Naive thymus-derived CD4-positive, alpha-beta T cell (primary cell): ENCODE measurements at places on chromosomes 11 and 22.

DNA sequence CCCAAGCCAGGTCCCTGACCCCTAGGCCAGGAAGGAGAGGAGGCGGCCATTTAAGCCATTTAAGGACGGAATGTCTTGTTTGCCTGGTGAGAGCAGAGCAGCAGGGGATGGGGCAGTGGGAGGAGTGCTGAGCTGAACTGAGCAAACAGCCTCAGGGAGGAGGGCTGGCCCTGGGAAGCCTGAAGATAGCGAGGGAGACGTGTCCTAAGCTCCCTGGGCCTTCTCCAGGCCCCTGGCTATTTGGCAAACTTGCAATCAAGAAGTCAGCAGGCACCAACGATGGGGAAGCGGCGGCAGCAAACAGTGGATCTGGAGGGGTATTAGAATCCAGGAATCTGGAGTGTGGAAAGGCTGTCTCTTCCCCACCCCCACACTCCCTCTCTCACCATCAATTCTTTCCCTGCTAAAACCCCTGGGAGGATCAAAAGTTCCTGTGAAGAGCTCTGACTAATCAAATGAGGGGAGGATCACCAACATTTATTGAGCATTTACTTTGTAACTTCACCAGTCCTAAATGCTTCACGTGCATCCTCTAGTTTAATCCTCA is 8.8 kb downstream of the BCL9L start:
- DNase-seq = no peak

DNA sequence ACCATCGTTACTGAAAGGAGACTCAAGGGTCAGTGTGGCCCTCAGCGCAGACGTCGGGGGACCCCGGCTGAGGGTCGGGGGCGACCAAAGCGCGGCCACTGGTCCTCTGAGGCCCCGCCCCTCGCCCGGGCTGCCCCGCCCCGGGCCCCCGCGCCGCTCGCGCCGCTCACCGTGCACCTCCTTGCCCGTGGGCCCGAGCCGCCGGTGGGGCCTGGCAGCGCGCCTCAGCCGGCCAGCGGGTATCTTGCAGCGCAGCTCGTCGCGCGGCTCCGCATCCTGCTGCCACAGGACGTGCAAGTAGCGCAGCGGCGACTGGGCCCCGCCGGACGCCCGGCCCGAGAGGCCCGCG is 419 bp downstream of the ANKRD54 start:
- peak; percentile 76 for DNase-seq

DNA sequence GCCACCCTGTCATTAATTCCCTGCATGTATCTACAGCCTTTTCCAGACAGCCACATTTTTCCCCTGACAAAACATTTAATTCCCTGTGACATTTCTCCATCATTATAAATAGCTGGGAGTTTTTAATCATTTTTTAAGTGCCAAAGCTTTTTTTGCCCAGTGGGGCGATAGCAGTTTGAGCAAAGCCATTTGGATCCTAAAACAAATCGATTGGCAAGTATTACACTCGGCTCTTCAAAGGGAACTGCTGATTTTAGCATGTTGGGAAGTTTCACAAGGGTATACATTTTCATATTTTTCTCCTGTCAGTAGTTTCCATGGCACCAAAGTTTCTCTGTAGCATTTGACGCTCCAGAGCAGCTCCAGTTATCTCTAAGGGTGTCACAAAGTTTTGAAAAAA is 210.8 kb downstream of the HIPK3 start:
- DNase-seq = no peak

DNA sequence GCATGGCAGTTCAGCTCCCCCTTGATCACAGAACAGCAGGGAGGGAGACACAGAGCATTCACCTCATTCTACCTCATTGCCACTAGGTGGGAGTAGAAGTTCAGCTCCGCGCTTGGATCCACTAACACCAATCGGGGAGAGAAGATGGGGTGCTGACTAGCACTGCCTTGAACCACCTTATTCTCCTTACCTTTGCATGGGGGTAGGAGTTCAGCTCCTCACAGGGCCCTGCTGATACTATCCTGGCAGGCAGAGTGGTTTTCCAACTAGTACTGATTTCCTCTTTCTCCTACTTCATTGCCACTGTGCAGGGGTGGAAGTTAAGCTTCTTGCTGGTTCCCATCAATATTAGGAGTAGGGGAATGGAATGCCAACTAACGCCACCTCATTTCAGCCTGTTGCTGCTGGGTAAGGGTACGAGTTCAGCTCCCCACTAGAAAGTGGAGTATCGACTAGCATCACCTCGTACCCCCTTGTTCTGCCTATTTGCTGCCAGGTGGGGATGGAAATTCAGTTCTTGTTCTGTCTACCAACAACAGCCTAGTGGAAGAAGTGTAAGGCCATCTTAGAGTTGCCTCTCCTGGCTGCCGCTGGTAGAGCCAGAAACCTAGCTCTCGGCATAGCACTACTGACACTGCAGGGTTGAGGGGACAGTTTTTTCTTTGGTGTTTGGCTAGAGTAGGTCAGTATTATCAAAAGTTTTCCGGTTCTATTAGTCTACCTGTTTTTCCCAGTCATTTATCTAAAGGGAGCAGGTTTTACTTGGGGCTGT is 550.9 kb upstream of the CCDC90B start:
- no peak for DNase-seq

DNA sequence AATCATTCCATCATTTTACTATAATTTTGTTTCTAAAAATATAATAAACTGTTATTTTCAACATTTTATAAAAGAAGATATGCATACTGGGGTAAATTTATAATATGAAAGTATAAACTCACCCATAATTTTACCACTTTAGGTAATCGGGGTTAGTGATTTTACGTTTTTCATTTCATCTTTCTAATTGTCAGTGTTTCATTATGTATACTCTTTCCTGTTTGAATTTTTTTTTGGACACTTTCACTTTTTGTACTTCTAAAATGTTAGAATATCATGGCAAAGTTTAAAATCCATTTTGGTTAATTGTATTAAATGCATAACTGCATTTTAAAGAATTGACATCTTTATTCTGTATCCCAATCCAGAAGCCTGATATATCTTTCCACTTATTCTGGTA is 115.8 kb downstream of the METTL15 start:
- DNase-seq = no peak

GRCh38 chr11:65355013-65355775 is 643 bp downstream of the TIGD3 start:
- DNase-seq = peak; percentile 27

DNA sequence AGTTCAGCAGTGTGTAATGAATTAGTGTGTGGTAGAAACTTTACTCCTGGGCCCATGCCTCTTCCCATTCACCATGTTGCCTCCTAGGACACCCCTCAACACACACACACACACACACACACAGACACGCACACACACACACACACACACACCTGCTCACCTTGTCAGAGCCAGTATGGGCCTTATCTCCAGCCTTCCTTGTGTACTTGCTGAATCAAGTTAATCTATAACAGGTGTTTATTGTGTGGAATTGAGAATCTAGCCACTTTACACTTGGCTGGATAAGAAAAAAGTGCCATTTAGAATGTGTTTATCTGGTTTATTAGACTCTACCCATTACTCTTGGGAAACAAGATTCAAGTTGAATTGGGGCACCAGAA is 14.5 kb upstream of the ZDHHC13 start:
- no peak for DNase-seq

GRCh38 chr22:24181088-24181995 is at the start of gene SUSD2:
Gene SUSD2 (plus strand): TSS chr22:24181487. CDS start chr22:24181520, 33 bp downstream.
- DNase-seq = no peak

GRCh38 chr11:38460429-38460828 is 1862.4 kb upstream of the RAG2 start:
- no peak for DNase-seq

- DNase-seq = no peak
Observed at GRCh38 chr11:23540101-23540561, 679.9 kb upstream of the CCDC179 start.

GRCh38 chr22:39765046-39765445 is 128.5 kb downstream of the ENTHD1 start:
- no peak for DNase-seq

GRCh38 chr11:22203281-22203680 is 10.4 kb downstream of the ANO5 start:
- no peak for DNase-seq

DNA sequence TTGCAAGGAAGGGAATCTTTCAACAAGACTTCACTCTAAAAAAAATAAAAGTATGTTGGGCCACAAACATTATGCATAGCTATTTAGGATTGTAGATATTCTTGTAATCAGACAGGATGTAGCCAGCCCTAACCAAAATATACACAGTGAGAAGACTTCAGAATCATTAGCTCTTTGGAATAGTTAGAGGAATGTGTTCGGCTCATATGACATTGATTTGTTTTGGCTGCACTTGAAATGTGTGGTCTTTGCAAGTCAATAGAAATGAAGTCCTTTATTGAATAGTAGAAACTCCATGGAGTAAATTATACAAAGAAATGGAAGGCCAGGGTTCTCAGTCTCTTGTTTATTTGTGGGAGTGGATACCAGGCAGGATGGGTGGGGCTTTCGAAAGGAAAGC is 692.1 kb downstream of the NTM start:
- DNase-seq = no peak

- DNase-seq = no peak
Observed at GRCh38 chr11:55357560-55358184, 10.1 kb upstream of the OR4A15 start.

- DNase-seq = no peak
Observed at GRCh38 chr11:123301013-123301591, 106.1 kb upstream of the CLMP start.

DNA sequence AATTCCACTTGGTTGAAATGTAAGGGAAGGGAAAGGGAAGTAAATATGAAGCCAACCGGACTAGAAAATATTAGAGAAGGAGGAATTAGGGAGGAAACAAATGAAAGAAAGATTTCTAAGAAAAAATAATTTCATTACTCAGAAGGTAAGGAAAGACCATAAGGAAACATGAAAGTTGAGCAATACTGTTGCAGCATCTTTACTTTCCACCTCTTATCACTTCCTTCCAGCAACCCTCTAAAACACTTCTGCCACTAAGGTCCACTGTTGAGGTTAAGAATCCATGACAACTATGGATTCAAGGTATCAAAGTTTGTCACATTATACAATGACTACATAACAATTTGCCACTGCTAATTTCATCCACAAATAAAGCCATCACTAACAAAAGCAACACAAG is 308.6 kb downstream of the DLG2 start:
- no peak for DNase-seq

- DNase-seq = no peak
Observed at GRCh38 chr11:27208846-27209245, 154.2 kb downstream of the CCDC34 start.

GRCh38 chr11:101817581-101817980 is 97.2 kb upstream of the CEP126 start:
- no peak for DNase-seq

DNA sequence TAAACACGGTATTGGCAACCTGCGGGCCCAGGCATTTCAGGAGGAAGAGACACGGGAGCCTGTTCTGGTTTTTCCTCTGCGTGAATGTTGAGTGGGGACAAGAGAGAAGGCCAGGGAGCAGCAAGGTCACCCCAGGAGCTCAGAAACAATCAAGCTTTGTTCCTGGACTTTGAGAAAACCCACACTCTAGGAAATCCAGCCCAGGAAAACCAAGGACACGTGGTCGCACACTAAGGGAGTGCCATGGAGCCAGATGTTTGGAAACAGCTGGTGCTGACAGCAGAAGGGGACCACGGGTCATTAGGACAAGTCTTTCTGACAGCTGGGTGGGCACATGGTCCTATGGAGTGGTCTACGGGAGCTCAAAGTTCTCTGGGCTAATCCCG is 44.1 kb downstream of the MYH9 start:
- DNase-seq = no peak

DNA sequence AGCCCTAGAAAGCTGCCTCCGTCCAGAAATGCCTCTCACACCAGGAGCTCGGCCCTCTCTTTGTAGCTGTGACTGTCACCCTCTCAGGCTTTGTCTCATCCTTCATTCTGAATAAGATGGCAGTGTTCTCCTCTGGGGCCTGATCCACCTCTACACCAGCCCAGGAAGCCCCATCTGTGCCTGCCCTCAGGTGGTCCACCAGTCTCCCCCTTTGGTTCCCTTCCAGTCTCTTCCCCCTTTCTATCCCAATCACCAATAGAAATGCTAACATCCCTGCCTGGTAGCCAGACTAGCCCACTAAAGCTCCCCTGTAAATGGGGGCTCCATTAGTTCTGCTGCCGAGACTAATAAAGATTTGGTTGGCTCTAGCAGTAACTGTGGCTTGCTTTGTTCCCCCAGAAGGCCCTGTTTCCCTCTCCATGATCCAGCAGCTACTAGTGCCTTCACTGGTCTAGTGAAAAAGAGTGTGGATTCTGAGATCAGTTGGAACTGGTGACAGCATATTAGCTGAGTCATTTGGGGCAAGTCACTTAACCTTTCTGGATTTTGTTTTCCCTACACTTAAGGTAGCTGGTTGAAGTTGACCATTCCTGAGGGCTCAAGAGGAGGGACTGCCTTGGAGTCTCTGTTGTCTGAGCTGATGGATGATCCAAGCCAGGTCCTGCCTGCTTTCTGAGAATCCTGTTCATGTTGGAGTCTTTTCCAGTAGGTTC is 16.2 kb downstream of the PLEKHB1 start:
- DNase-seq = no peak

DNA sequence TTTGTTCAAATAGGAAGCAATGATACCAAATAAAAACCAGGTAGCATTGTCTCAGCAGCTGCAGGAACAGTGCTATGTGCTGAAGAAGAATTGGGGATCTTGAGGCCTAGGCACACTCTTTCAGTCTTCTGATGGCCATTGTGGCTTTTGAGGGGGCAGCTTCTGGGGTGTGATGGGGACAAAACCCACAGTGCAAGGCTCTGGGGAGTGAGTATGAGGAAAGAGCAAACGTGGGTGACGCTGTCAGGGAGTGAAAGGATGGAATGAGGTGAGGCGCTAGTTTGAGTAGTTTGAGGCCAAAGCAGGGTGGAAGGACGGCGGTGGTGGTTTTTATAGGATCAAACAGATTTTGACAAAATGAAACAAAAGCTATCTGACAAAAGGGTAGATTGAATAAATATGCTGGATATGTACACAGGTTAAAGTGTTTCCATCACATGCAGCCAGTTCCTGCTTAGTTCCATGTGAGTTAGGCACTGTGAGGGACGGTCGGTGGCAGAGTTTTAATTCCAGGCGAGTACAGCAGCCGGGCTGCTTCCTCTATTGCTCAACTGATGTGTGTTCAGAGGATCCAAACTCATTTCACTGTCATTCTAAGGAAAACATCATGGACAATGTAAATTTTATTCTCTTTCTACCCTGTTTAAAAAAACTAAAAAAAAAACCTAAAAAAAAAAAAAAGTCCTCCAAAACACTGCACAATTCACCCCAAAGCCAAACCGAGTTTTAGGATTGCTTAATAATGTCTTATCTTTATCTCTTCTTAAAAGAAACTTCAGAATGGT is 18.9 kb downstream of the ADAMTS15 start:
- DNase-seq = no peak

DNA sequence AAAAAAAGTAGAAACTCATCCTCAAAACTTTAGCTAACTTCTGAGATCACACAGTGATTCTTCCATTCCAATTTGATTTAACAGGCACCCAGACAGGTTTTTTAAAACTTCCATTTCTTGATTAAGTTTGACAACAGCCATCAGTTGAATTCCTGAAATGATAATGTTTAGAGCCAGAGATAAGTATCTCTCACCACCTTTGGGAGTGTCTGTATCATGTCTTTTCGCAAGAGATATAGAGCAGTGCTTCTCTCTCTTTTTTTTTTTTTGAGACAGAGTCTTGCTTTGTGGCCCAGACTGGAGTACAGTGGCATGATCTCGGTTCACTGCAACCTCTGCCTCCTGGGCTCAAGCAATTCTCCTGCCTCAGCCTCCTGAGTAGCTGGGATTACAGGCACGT is 41.7 kb upstream of the BMAL1 start:
- no peak for DNase-seq

- no peak for DNase-seq
Observed at GRCh38 chr11:67408437-67409200, 4.7 kb downstream of the TBC1D10C start.

GRCh38 chr11:131889760-131890581 is 519.6 kb downstream of the NTM start:
- no peak for DNase-seq

- no peak for DNase-seq
Observed at GRCh38 chr11:122202951-122203456, 87.0 kb upstream of the BLID start.
